ENCODE measurements at places on chromosomes 16 and 17. TPM values are rescaled to one million over a fixed set of nuclear protein-coding genes. Genes with fewer than 3 reads are reported as not detected.

LRRC37A gene
- 1.3 TPM for total RNA-seq

OR1A1 gene
- not detected for total RNA-seq

TP53TG3B gene
- total RNA-seq: not detected

CYBA gene
- 6.3 TPM for total RNA-seq

OR3A3 gene
- not detected for total RNA-seq

ABCC1 gene
- 146 TPM for total RNA-seq

TEKT1 gene
- total RNA-seq: 0.50 TPM

BMERB1 gene
- total RNA-seq: 4.3 TPM

ADAP2 gene
- total RNA-seq: 0.76 TPM

CDR2L gene
- total RNA-seq: 15.1 TPM

ADCY9 gene
- 10.5 TPM for total RNA-seq

GPS1 gene
- 121 TPM for total RNA-seq

PIGQ gene
- total RNA-seq: 96.1 TPM

PRAC2 gene
- total RNA-seq: not detected

OR1D5 gene
- total RNA-seq: not detected

MIS12 gene
- 20.3 TPM for total RNA-seq

MT1H gene
- not detected for total RNA-seq

CENPV gene
- 18.1 TPM for total RNA-seq

UBE2G1 gene
- total RNA-seq: 104 TPM

MEOX1 gene
- total RNA-seq: 0.25 TPM

FNDC8 gene
- not detected for total RNA-seq

SEZ6L2 gene
- 64.0 TPM for total RNA-seq

TP53TG3 gene
- not detected for total RNA-seq

FDXR gene
- 18.2 TPM for total RNA-seq

CDT1 gene
- 95.4 TPM for total RNA-seq

INPP5K gene
- 41.9 TPM for total RNA-seq

GUCY2D gene
- total RNA-seq: 0.79 TPM

TMEM220 gene
- total RNA-seq: not detected

UNC45B gene
- not detected for total RNA-seq

GPR142 gene
- not detected for total RNA-seq

CCL18 gene
- total RNA-seq: not detected

RASD1 gene
- total RNA-seq: 1.0 TPM

ATP1B2 gene
- 0.63 TPM for total RNA-seq

IL17C gene
- not detected for total RNA-seq

FBXW10 gene
- total RNA-seq: 5.3 TPM

MPP3 gene
- total RNA-seq: 17.4 TPM

RAB26 gene
- total RNA-seq: 29.5 TPM

TNFRSF17 gene
- not detected for total RNA-seq

KRTAP4-3 gene
- total RNA-seq: not detected
